Cortex of kidney (tissue), 1 donor: ENCODE measurements at places on chromosomes 5 and 9.

DNA sequence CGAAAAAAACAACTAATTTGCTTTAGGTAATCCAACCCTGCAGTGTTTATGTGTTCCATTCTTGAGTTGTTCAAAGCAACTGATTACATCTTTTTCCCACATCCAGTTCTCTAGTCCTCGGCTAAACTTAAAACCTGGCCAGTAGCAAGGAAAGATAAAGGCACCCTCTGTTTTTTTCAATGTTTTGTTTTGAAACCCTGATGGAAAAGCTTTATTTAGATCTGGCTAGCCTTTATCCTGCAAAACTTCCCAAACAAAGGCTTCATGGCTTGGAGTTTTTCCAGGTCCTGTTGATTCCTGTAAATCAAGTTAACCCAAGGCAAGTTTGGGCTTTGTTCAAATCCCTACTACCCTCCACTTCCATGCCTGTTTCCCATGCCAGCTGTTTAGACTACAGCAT, 105.1 kb downstream of the CEMIP2 start:
- no peak for DNase-seq

- DNase-seq: no peak
Observed at GRCh38 chr5:172815631-172816030, 18.4 kb upstream of the ERGIC1 start.

DNA sequence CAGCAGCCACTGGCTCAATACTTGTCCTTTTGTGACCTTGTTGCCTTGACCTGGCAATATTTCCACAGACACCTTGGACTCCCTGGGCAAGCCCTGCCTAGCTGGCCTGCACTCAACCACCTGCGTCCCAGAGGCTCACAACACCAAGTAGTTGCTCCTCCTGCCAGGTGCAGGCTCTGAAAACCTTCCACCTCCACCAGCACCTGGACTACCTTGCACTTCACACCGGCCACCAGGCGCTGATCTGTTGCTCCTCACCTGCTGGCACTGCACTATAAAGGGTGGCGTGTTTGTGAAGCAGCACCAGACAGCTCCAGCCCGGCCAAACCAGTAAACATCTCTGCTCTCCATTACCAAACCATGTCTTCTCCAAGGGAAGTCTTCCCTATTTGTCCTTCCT, 997.7 kb downstream of the PTPRD start:
- DNase-seq: no peak

DNA sequence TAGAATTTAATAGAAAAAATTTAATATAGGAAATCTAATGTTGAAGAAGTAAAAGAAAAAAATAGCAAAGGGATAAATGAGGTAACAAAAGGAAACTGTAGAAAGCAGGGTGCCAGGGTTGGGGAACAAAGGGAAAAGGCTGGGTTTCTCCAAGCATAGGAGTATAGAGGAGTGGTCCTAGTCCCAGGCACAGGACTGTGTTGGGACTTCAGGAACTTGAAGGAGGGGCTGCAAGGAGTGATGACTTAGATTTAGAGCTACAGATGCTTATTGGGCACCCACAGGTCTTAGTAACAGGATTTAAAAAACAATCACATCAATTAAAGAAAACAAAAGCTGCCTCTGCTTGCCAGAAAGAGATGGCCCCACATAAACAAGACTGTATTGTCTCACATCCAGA, 396.5 kb upstream of the TNC start:
- no peak for DNase-seq

DNA sequence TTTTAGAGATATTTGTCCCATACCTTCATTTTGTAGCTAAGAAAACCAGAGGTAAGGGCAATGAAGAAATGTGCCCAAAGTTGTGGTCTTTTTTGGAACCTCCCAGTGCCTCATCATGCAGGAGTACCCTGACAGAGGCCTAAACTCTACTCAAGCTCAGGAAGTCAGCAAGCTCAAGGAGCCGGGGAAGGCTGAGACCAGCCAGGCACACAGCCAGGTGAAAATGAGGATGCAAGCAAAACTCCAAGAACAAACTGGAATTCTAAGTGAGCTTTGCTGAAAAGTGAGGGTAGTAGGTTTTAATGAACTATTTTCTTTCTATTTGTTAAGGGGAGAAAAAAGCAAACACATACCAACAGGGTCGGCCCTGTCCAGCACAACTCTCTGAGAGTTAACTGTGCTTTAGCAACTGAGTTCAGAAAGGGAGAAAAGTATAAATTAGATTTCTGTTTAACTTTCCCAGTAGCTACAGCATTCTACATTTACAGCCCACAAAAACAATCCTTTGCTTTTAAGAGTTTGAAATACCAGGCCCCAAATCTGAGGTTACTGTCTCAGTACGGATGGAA, 146.4 kb downstream of the GNAQ start:
- DNase-seq: no peak

GRCh38 chr9:120221844-120222243, 358.1 kb downstream of the CDK5RAP2 start:
- no peak for DNase-seq
